ENCODE measurements at places on chromosomes 16 and 17.

GRCh38 chr16:81419806-81420205 is 24.8 kb upstream of the CMIP start:
- DNase-seq, result no peak

GRCh38 chr16:12673466-12673865 is 130.2 kb downstream of the CPPED1 start:
- DNase-seq, result no peak

DNA sequence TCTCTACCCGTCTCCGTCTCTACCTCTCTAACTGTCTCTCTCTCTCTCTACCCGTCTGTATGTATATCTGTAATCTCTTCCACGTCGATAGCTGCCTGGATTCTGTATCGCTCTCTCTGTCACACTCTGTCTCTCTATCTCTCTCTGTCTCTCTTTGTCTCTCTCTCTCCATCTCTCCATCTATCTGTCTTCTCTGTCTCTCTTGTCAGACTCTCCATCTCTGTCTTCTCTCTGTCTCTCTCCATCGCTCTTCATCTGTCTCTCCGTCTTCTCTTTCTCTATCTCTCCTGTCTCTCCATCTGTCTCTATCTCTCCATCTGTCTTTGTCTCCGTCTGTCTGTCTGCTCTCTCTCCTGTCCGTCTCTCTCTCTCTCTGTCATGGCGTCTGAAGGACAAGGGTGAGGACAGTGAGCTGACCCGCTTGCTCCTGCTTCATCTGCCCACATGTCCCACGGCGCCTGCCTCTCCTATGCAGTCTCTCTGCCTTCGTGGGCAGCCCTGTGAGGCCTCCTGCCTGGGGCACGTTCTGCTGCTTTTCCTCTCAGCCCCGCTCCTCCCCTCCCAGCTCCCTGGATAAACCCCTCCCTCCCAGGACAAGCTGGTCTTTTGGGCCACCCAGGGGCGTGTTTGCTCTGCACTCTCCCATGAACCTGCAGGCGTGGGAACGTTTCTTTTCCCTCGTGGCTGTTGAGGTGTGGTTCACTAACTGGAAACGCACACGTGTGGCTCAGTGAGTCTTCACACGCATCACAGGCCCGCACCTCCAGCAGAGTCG is 18.9 kb downstream of the ACSF3 start:
- DNase-seq, result no peak

DNA sequence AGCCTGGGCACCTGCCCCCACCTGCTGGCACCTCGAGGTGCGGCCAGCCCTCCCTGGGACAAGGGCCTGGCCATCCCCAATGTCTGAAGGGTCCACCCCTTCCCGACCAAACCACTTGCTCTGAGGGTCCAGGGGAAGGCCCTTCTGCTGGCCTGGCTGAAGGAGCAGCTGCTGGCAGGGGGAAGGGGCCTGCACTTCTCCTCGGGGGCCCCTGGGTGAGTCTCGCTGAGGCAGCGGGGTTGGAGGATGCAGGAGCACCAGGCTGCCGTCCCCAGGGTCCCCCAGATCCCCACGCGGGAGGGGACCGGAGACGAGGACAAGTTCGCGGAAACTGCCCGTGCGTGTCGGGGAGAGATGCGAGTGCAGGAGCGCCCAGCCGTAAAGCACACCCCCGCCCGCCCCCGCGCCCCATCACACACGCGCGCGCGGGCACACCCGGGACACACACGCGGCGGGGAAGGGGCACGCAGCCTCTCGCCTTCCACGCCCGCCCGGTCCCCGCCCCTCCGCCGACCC is 725 bp upstream of the CACNA1H start:
- DNase-seq, result no peak

DNA sequence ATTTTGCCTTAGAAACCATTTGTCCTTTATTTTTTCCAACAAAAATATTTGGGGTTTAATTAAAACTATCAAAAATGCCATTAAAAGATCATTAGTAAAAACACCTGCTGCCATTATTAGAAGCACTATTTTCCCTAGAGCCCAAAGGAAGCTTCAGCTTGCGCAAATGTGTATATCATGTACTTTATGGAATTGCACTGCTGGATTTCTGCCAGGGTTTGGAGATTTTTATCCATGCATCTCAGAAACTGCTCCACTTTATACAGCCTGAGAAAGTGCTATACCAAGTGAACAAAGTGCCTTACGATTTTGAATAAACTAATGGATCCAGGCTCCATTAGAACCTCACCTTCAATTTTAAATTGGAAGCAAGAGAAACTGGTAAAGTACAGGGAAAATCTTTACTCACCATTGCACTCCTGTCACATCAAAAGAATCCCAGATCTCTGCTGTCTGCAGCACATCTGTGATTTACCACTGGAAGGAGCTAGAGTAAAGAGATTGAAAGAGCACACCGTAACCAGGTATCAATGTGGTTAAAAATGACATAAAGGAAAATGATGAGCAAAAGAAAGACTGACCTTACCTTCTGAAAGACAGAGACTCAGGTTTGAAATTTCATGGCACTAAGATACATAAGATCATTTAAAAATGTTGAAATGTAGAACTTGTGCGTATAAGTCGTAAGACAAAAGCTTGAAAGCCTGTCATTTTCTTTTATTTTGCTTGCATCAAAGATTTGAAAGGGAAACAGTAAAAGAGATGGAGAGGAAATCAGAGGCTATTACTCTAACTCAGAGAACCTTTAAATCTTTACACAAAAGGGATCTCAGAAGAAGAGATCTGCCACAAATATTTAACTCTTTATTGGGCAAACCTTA is 678.1 kb upstream of the GOT2 start:
- DNase-seq, result peak; percentile 7

GRCh38 chr16:56482683-56483236 is 31.4 kb downstream of the OGFOD1 start:
- no peak for DNase-seq

- peak; percentile 17 for DNase-seq
Observed at GRCh38 chr17:41360296-41360995, 9.2 kb downstream of the KRT33B start.

GRCh38 chr17:79919164-79919585 is 79.9 kb upstream of the CBX4 start:
- DNase-seq, result no peak

GRCh38 chr16:78147911-78148401 is 48.5 kb downstream of the WWOX start:
- no peak for DNase-seq

- DNase-seq, result peak; percentile 42
Observed at GRCh38 chr17:3602499-3602898, 6.7 kb downstream of the TRPV1 start.

- no peak for DNase-seq
Observed at GRCh38 chr16:27468941-27469531, 67.1 kb downstream of the IL21R start.

DNA sequence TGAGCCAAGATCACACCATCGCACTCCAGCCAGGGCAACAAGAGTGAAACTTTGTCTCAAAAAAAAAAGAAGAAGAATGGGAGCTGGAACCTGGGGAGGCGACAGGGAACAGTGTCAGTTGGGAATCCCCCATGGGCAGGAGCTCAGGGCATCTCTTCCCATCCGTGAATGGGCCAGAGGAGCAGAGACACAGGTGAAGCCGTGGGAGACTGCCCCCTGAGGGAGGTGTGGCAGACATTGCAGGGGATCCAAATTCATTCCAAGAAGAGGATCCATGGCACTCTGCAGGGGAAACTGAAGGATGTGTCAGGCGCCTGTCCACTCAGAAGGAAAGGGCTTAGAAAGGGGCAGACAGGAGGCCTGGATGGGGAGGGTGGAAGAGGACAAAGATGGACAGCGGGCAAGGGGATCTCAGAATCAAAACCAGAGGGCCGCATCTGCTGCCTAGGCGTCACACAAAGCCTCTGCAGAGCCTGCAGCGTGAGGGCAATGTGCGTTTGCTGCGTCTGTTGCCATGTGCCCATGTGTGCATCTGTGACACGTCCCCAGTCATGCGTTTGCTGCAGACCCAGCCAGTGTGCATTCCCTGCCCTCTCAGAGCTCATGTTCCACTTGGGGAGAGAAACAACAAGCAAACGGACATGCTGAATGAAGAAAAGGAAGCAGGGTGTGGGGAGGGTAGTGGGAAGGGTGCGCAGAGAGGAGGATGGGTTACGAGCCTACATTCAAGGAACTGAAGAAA is 30.6 kb upstream of the TNRC6C start:
- no peak for DNase-seq

DNA sequence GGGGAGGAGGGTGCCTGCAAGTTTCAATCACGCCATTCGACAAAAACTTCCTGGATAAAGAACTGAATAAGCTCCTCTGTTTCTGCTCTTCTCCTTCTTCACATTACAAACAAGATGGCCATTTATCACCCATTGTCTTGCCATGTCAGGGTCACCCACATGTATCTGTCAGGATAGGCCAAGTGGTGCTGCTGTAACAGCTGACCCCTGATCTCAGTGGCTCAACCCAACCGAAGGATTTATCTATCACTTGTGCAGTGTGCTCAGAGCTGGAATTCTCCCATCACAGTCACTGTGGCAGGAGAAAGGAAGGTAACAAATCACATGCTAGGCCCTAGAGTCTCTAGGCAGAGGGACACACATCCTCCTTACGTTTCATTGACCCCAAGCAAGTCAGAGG is 210.0 kb upstream of the CDH5 start:
- DNase-seq, result no peak

- no peak for DNase-seq
Observed at GRCh38 chr16:48001324-48001895, 154.4 kb downstream of the ABCC12 start.

- DNase-seq, result no peak
Observed at GRCh38 chr17:78237401-78238012, 6.1 kb downstream of the TMEM235 start.
